ENCODE measurements at places on chromosomes 12 and 14.
A peak's percentile ranks its signal among the peaks of the same experiment; 100 is the strongest.

DNA sequence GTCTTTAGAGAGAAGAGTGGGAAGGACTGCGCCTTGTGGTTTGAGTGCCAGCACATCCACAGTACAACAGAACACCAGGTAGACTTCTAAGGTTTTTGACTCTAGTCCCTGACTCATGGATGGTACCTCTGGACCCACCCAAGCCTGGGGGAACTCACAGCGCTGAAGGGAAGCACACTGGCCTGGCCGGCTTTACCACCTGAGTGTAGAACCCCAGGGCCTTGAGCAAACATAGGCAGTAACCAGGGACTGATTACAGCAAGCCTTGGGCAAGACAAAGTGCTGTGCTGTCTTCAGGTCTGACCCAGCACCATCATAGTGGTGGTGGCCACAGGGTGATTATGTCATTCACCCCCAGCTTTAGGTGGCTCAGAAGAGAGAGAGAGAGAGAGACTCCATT, 17.2 kb downstream of the EML5 start:
- no peak for DNase-seq

GRCh38 chr14:53193193-53193592, 40.1 kb upstream of the DDHD1 start:
- DNase-seq = no peak

- DNase-seq = no peak
These were observed 30.3 kb downstream of the ANO6 start for GRCh38 chr12:45246236-45246635.

DNA sequence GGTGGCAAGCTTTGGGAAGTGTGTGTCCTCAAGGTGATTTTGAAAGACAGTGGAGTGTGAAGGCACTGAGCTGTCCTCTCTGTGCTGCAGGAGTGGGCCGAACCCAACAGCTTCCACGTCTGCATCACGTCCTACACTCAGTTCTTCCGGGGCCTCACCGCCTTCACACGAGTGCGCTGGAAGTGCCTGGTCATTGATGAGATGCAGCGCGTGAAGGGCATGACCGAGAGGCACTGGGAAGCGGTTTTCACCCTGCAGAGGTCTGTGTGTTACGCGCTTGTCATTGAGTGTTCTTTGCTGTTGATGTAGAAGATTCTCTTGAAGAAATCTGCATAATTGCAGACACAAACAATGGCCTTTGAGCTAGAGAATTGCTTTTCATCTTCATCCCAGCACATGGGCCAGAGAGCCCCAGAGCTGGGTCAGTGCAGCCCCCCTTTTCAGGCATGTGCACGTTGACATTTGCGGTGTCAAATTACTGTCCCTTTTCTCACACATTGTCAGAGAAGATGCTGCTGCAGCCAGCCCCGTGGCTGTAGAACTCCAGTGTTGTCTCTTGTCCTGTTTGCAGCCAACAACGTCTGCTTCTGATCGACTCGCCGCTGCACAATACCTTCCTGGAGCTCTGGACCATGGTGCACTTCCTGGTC, 63.3 kb downstream of the EP400 start:
- no peak for DNase-seq

- no peak for DNase-seq
These were observed 37.3 kb downstream of the ACTN1 start for GRCh38 chr14:68941820-68942219.

GRCh38 chr14:76784266-76784874, 23.1 kb downstream of the VASH1 start:
- DNase-seq = no peak

DNA sequence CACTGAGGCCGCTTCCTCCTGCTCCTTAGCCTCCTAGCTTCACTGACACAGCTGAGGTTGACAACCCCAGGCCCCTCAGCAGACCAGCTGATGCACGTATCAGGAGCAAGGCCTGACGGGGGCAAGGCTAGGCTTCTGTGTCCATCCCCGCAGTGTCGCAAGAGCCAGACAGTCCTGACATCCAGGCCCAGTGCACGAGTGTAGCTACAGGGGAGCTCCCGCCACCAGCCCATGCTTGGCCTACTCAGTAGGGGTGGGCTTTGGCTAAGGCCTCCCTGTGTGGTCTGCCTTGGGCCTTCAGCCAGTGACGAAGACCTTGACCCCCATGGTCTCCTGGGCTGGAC, 179.1 kb downstream of the DPF3 start:
- peak; percentile 37 for DNase-seq

GRCh38 chr12:83046019-83046418, 359.3 kb downstream of the TMTC2 start:
- no peak for DNase-seq

GRCh38 chr12:100799770-100800169, 5.2 kb downstream of the ANO4 start:
- DNase-seq = no peak

GRCh38 chr14:53124786-53125185, 28.3 kb downstream of the DDHD1 start:
- DNase-seq = no peak

- no peak for DNase-seq
These were observed 107.0 kb upstream of the PTHLH start for GRCh38 chr12:28079539-28079938.

- DNase-seq = no peak
These were observed 22.8 kb upstream of the GARIN2 start for GRCh38 chr14:67166450-67166853.

GRCh38 chr14:57317248-57317833, 48.6 kb downstream of the AP5M1 start:
- DNase-seq = peak; percentile 8

DNA sequence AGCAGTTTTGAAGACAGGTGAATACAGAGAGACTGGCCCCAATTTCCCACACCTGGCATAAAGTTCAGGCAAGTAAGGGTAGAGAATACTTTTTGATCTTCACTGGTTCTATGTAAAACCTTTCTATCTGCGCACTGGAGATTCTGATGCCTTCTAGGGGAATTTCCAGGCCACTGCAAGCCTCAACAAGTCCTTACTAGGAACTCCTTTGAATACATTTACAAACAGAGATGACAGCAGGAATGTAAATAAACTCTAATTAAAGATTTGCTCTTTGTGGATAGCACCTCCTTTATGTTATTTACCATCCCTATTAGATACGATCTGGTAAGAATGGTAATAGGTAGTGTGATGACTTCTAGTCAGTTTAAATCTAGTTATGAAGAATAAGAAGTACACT, 69.2 kb downstream of the NTN4 start:
- no peak for DNase-seq

Measured in GM06990 (cell line).